ENCODE measurements at places on chromosomes 12 and 14.

- no peak for DNase-seq
Observed at GRCh38 chr12:81207173-81207572, 129.3 kb downstream of the ACSS3 start.

- DNase-seq = no peak
Observed at GRCh38 chr12:47094804-47095203, 15.0 kb upstream of the AMIGO2 start.

GRCh38 chr12:131221061-131221956 lies 267.6 kb downstream of the ADGRD1 start:
- no peak for DNase-seq

- DNase-seq = no peak
Observed at GRCh38 chr14:51922624-51923023, 62.2 kb downstream of the GNG2 start.

GRCh38 chr14:70183991-70184390 lies 4.8 kb downstream of the SLC8A3 start:
- DNase-seq = no peak

GRCh38 chr12:58509116-58509885 lies 411.0 kb downstream of the LRIG3 start:
- DNase-seq = no peak

DNA sequence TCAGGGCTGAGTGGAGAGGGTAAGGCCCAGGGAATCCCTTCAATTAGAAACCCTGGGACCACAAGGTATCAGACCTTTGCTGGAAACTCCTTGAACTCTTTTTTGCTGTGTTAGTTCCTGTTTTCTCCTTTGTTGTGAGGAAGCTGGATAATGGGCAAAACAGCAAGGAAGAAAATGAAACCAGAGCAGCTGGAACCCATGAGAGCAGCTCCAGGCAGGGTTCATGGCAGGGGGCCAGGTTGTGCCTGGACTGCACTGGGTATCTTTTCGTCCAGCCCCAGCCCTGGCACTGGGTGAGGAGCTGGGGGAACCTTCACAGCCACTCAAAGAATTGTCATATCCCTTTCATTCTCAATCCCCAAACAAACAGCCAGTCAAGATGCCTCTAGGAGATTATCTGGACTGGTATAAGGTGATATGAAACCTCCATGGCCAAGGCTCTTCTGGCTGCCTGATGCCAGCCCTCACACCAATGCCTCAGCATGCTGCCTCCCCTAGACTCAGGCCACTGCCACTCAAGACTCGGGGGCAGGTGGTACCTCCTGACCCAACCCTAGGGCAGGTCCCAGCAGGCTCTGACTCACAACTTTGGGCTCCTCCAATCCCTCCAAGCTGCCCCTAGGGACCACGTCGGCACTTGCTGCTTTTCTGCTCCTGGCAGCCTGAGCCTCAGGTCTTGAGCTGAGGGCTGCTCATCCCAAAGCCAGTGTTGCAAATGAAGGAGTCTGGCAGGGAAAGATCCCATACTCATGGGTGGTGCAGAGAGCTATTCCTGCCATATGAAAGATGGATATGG lies 16.5 kb downstream of the FAM186B start:
- no peak for DNase-seq

DNA sequence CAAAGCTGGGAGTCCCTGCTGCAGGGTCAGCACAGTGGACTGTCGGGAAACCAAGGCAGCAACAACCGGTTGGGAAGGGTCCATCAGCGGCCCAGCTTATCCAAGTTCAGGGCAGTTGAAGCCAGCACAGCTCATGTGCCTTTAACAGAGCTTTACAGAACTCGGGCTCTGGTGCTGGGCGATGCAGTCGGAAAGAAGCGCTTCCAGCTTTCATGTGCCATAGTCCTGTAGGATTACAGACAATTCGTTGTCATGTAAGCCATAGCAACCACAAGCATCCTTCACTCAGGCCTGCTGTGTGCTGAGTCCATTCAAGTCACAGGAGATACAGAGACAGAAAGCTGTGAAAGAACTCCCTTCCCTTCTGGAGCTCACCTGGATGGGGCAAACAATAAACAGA lies 3.5 kb upstream of the FAM181A start:
- no peak for DNase-seq

DNA sequence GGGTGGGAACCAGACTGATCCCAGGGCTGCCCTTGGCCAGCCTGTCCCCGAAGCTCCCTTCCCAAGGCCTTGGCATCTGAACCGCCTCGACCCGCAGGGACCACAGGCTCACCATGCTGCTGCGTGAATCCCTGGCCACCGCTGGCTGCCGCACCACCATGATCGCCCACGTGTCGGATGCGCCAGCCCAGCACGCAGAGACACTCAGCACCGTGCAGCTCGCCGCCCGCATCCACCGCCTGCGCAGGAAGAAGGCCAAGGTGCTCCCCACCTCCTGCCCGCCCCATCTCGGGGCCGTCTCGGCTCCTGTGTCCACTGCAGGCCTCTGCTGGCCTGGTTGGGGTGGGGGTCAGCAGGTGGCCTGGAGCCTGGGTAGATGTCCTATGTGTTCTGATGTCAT lies 35.7 kb downstream of the KIF26A start:
- DNase-seq = no peak

GRCh38 chr14:54610051-54610977 lies 43.4 kb downstream of the SAMD4A start:
- no peak for DNase-seq
